ENCODE measurements at places on chromosomes 2 and 18. TPM values are rescaled to one million over a fixed set of nuclear protein-coding genes. Genes with fewer than 3 reads are reported as not detected.

GRCh38 chr2:20652673-20653575 lies 2.0 kb upstream of the HS1BP3 start:
- DNase-seq = no peak

- DNase-seq = peak; percentile 67
Measured at GRCh38 chr2:235468978-235469655, 24.7 kb upstream of the AGAP1 start.

GRCh38 chr2:42321452-42322064 lies 39.5 kb downstream of the COX7A2L start:
- no peak for DNase-seq

DNA sequence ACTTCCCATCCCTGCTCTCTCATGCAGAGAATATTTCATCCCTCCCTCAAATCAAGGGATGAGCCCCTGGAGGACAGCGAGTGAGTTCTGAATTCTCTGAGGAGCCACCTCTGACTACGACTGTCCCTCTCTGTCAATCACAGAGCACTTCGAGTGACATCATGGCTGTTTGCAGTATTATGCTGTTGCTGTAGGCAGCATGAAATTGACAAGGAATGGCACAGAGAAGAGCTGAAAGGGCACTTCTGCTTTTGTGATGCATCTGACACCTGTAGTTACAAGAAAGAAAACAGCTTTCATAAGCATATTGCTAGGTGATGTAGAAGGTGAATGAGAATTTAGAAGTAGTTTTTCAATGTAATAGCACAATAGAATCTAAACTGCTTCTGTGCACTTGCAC lies 166.9 kb downstream of the ARHGAP15 start:
- no peak for DNase-seq

DNA sequence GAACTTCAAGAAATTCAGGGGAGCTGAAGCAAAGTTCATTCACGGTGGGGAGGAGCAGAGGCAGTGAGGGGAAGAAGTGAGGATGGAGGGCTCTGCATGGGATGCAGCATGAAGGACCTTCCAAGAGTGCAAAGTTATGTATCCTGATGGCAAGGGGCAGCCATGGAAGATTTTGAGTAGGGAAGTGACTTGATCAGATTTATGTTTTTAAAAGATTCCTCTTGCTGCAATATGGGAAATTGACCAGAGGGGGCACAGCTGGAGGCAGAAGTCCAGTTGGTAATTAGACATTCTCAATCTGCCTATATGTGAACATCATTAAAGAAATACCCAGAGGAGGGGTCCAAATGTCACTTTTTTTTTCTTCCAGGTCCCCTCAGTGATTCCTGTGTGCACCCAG lies 21.5 kb upstream of the ANXA4 start:
- no peak for DNase-seq

- DNase-seq = peak; percentile 47
Measured at GRCh38 chr2:235669983-235670962, 176.4 kb downstream of the AGAP1 start.

DNA sequence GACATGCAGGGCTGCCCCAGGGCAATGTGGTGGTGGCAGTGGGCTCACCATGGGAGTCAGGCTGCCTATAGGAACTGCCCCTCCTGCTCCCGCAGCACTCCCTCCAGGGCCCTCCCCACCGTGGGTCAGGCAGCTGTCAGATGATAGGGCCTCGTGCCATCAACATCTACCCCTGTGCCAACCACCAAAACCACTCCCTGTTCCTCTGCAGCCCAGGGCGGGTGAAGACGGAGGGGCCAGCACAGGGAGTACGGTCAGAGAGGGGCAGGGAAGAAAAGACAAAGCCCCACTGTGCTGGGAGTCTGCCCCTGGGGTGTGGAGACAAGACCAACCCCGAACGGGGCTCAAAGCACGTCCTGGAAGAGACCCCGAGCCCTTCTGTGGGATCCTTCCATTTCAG lies 97.4 kb downstream of the TNS1 start:
- no peak for DNase-seq

GRCh38 chr18:25454730-25455129 lies 102.8 kb upstream of the ZNF521 start:
- DNase-seq = no peak

DNA sequence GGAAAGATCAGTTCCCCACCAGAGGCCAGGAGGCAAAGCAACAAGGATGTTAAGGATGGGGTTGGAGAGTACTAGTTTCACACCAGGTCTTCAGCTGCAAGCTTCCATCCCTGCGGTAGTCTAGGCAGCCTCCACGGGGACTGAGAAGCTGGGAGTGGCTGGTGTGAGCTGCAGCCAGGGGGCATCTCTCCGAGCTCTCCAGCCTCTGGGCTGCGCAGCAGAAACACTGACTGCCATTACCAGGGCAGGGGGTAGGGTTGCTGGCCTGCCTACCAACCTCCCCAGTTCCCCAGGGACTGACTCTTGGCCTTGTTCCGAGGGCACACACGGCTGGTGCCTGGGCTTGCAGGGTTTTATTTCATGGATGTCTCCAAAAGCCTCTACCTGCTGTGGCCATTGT lies 15.9 kb downstream of the GATA6 start:
- no peak for DNase-seq

GRCh38 chr2:38610851-38611801 lies 8.4 kb upstream of the HNRNPLL start:
- no peak for DNase-seq

DNA sequence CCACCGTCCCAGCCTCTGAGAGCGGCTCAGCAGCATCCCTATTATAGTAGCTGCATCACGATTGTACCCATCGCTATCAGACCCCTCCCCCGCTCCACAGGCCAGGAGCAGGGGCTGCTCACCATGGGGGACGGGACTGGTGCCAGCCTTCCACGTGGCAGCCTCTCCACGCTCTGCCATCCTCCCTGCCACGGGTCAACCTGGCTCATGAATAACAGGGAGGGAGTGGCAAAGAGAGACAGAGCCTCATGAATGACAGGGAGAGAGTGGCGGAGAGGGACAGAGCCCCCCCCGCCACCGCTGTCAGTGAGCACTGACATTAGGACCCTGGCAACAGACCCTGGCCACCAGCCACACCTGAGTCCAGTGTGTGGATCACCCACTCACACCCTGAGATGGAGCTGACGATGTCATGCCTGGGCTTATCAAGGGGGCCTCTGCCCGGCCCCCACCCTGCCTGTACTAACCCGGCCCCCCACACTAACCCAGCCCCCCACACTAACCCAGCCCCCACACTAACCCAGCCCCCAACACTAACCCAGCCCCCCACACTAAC lies 16.9 kb downstream of the CROCC2 start:
- DNase-seq = no peak

- DNase-seq = no peak
Measured at GRCh38 chr2:65913813-65914212, 481.4 kb upstream of the SPRED2 start.

GRCh38 chr2:74760875-74761630 lies 72.9 kb upstream of the HK2 start:
- no peak for DNase-seq

DNA sequence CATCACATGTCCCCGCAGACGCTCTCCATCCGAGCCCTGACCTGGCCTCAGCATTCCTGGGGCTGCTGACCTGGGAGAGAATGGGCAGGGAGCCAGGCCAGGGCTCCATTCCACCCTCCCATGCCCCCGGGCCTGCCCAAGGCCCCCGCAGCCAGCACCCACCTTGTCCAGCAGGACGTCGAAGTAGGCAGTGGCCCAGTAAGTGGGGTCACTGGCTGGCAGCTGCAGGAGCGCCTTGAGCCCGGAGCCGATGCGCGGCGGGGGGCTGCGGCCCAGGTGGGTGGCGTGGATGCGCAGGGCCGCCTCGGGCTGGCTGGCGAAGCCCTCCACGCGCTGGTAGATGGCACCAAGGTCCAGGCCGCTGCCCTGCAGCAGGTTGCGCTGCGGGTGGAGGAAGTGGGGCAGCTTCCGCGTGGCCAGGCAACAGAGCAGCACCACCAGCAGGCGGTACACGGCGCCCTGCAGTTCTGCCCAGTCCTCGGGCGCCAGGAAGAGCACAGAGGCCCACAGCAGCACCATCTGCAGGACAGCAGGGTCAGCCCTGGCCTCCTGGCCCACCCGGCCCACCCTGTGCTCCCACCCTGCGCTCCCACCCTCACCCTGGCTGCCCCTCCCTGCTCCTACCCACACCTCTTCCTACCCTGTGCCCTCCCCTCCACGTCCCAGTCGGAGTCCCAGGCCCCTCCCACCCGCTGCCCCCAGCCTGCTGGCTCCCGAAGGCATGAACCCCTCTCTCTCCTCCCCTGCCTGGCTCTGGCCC lies 7.6 kb downstream of the MAB21L4 start:
- DNase-seq = no peak

- DNase-seq = no peak
Measured at GRCh38 chr2:68594041-68594440, 49.3 kb upstream of the PROKR1 start.

- no peak for DNase-seq
Measured at GRCh38 chr2:118053681-118054080, 34.6 kb upstream of the INSIG2 start.

DNA sequence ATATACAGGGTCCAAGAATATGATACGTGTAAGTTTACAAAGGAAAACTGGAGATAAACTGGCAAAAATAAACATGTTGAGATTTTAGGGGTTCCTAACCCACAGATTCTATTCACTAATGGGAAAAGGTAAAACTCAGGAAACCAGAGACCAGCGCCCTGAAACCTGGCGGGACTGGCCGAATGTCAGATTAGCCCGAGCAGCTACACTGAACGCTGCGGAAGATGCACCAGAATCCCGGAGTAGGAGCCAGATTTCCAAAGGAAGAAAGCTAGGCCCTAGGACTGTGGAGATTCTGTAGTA lies 679 bp upstream of the WDR75 start:
- no peak for DNase-seq

DNA sequence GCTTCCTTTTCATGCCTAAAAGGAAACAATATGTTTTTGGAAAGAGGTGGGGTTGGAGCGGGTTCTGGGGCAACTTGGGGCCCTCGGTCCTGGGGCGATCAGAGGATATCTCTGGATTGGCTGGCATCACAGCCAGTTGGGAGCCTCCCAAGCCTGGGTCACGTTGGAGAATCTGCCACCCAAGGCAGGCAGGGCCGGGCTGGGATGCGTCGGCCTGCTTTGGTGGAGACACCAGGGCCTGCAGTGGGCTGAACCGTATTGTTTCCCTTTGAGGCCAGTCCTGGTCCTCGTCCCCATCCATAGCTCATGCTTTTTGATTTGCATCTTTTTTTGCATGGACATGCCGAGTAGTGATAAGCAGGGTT lies 235.8 kb downstream of the ATAD2B start:
- DNase-seq = no peak

GRCh38 chr2:156124458-156124857 lies 208.1 kb downstream of the NR4A2 start:
- DNase-seq = no peak

DNA sequence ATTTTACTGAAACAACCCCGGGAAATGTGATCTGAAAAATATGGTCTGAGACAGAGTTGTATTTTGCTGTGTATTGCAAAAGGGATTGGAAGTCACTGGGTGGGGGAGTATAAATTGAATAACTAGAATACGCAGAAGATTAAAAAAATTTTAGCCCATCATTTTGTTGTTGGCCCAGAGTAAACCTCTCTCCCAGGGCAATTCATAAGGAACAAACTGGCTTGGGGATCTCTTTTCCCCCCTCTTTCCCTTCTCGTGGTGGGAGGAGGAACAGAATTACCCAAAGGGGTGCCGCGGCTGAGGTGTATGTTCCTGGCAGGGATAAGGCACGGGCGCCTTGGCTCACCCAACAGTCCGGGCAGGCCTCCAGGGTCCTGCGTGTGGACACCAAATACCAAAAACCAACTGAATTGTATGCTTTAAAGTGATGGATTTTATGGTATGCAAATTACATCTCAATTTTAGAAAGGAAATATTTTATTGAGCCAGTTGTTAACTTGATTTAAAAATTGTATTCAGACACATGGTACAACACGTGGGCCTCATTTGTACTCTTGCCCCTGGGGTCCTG lies 121.2 kb upstream of the SPRED2 start:
- DNase-seq = no peak

GRCh38 chr2:16559278-16560067 lies 106.2 kb downstream of the CYRIA start:
- no peak for DNase-seq

DNA sequence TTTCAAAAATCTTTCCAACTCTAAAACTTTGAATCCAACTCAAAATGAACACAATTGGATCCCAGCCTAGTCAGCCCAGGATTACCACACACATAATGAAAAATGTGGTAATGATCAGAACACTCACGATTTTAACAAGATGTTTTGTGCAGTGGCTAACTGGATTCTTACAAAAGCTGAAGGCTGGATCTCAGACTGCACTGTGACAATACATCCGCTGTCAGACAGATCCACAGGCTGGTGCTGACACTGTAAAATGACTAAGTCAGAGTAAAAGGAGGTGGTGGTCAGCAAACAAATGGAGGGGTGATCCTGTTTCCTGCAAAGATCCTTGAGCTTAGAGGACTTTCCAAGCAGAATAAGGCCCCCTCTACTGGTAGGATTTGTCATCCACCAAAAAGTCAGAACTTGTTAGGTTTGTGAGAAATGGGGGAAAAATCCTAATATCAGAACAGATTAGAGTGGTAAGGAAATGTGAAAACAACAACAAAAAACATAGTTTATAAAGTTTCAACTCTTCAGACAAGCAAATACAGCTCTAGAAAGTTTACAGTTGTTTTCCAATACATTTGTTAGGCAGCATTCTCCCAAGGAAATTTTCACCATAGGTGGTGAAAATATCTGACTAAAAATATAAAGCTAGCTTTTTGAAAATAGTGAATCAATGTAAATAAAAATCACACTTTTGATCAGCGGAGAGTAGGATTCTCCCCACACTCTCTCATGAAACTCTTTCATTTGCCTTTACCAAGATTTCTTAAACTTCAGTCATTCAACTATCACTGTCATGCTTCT lies 211.9 kb downstream of the AGPS start:
- peak; percentile 23 for DNase-seq

- DNase-seq = no peak
Measured at GRCh38 chr2:240461471-240462072, 26.1 kb downstream of the GPC1 start.

GRCh38 chr2:71930049-71930681 lies 217.5 kb downstream of the CYP26B1 start:
- DNase-seq = peak; percentile 7

The CABYR gene
- 9.9 TPM for polyA plus RNA-seq

The TMEM198 gene
- 0.83 TPM for polyA plus RNA-seq

The LAMA1 gene
- 26.0 TPM for polyA plus RNA-seq

The EFEMP1 gene
- polyA plus RNA-seq = 376 TPM

The TP53I3 gene
- 55.2 TPM for polyA plus RNA-seq

The SPC25 gene
- polyA plus RNA-seq = 2.6 TPM

The SERPINB7 gene
- polyA plus RNA-seq = 23.1 TPM

The FAM161A gene
- 1.6 TPM for polyA plus RNA-seq

The STK16 gene
- 33.9 TPM for polyA plus RNA-seq

The SULT6B1 gene
- polyA plus RNA-seq = not detected

The DSC2 gene
- not detected for polyA plus RNA-seq

The TWIST2 gene
- polyA plus RNA-seq = 15.7 TPM

The GREB1L gene
- not detected for polyA plus RNA-seq

The CHRND gene
- not detected for polyA plus RNA-seq

The ESPNL gene
- polyA plus RNA-seq = 1.0 TPM

The WNT6 gene
- not detected for polyA plus RNA-seq
